ENCODE measurements at places on chromosomes 7 and 10.

DNA sequence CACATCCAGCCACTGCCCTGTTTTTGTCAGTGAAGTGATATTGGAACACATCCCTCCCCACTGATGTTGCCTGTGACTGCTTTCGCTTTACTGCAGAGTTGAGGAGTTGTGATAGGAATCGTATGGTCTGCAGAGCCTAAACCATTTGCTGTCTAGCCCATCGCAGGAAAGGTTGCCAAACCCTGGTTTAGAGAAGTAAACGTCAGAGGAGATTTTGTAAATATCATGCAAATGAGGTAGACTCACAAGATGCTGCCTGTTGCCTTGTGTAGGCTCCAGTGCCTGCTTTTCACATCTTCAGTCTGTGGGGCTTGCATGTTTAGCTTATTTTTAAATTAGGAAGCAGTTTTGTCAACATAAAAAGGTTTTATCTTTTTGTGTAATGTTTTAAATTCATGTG is 107.1 kb downstream of the TRRAP start:
- no peak for DNase-seq

GRCh38 chr7:105345725-105346124 is 43.0 kb downstream of the SRPK2 start:
- no peak for DNase-seq

GRCh38 chr10:17171141-17171641 is 30.3 kb downstream of the TRDMT1 start:
- DNase-seq = peak; percentile 19

DNA sequence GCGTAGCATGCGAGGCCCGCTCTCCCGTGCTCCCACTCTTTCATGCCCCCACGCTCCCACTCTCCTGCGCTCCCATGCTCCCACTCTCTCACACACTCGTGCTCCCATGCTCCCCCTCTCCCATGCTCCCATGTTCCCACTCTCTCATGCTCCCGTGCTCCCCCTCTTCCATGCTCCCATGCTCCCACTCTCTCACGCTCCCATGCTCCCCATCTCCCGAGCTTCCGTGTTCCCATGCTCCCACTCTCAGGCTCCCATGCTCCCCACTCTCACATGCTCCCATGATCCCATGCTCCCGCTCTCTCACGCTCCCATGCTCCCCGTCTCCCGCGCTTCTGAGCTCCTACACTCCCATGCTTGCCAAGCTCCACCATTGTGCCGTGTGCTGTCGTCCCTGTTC is 84.4 kb upstream of the ANLN start:
- DNase-seq = no peak

DNA sequence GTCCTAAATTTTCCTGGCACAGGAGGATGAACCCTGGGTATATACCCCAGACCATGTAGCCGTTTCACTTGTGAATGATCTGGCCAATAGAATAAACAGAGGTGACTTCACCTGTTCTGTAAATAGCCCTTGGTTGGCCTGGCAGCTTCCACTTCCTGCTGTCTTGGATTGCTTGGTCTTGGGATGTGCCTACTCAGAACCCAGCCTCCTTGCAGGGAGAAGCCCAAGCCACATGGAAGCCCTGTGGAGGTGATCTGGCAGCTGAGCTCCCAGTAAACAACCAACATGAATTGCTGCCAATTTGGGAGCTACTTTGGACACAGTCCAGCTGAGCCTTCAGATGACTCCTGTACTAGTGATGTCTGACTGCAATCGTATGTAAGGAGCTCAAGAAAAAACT is 4.8 kb upstream of the RAPGEF5 start:
- peak; percentile 42 for DNase-seq

DNA sequence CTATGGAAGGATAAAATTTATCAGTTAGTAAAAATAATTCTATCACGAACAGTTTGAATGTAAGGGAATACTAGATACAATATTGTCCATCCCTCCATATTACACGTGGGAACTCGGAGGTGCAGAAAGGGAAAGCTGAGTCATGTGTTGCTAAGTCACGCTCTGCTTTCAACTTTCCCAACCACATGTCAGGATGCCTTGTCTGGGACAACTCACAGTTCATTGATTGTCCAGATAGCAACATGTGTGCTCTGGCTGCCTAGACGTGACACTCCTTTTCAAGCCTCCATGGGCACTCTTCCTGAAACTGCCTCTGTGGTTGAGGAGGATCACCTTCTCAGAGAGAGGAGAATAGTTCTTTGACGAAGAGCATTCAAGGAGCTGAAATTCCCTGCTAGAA is 808.1 kb downstream of the GRID1 start:
- DNase-seq = no peak

DNA sequence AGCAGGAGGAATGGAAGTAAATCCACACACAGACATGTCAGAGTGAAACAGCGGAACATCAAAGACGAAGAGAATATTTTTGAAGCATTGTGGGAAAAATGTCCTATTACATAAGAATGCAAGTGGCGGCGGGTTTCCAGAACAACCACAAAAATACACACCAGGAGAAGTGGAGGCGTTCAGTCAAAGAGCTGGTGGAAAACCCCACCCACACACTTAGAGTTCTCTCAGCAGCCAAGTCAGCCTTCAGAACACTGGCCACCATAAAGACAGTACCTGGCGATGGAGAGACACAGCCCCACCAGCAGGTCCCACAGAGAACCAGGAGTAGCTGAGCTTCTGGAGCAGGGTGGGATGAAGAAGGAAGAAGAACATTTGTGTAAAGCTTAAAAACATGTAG is 23.7 kb downstream of the NKX6-2 start:
- no peak for DNase-seq

DNA sequence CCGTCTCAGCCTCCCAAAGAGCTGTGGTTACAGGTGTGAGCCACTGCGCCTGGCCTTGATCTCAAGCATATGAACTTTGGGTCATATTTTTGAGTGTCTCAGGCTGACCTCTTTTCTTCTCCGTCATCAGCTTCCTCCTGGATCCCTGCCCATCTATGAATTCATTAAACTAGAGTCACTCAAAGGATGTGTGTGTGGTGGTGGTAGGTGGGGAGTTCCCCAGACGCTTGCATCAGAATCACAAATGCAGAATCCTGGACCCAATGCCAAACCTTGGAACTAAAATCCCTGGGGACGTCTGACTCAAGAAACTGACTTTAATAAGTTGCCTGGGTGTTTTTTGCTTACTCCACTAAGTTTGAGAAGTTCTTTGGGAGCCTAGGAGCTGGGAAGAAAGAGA is 6.7 kb upstream of the CREB5 start:
- peak; percentile 100 for DNase-seq

DNA sequence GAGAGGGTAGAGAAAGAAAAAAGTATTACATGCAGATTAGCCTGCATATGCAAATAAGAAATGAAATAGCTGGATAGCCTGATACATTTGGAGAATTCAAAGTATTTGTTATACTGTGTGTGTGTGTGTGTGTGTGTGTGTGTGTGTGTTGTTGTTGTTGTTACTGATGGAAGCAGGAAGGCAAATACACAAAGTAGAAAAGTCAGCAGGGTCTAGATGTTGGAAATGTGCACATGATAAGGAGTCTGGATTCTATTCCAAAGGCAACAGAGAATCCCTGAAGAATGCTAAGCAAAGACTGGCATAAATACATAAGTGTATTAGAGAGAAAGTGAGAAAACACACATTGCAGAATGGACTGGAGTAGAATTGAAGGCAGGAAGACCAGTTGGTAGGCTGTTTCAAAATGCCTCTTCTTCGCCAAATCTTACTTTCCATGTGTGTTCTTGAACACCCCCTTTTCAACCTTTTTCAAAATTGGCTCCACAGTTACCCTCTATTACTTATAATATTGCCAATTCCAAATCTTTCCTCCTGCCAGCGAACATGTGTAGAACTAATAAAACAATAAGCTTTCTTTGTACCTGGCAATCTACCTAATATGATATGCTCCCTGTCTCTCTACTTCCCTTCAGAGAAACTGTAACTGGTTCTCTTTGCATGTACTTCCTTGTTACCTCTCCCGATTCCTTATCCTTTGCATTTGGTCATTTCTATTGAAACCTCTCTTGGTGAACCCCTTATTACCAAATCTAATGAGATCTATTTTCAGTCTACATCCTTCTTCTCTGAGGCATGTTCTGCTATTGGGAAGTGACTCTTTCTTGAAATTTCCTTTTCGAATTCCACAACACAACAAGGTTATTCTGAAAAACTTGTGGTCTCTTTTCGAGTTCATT is 6.2 kb downstream of the CPED1 start:
- no peak for DNase-seq

DNA sequence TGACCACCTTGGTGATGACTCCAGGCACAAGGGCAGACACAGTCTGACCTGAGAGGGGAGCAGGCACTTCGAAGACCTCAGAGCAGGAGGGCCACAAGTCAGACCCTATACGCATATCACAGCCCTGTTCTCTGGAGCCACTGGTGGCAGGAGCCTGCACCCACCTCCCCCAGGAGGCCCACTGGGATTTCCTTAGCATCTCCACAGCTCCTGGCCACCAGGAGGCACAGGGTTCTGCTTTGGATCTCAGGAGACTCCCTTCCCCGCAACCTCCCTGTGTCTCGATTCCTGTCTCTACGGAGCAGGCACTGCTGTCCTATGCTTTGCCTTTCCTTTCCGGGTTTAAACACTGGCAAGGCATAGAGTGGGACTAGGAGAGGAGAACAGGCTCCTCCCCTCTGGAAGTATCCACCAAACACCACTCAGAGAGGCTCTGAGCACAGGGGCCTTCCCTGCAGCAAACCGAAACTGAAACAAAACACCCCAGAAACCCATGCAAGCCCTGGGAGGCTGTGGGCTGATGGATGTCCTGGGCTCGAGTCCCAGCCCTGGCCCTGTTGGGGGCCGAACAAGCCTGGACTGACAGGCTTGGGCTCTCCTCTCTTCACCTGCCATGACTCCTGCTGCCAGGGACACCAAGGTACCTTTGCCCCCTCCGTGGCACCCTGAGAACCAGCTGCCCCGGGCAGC is 166.3 kb downstream of the NEURL1 start:
- DNase-seq = peak; percentile 93

GRCh38 chr7:45196374-45196773 is 38.8 kb downstream of the RAMP3 start:
- no peak for DNase-seq

- no peak for DNase-seq
Measured at GRCh38 chr10:120588311-120588710, 131.3 kb downstream of the PLPP4 start.

- DNase-seq = peak; percentile 17
Measured at GRCh38 chr10:11345224-11346054, 266.0 kb downstream of the USP6NL start.

- no peak for DNase-seq
Measured at GRCh38 chr7:37209195-37209594, 239.5 kb downstream of the ELMO1 start.

DNA sequence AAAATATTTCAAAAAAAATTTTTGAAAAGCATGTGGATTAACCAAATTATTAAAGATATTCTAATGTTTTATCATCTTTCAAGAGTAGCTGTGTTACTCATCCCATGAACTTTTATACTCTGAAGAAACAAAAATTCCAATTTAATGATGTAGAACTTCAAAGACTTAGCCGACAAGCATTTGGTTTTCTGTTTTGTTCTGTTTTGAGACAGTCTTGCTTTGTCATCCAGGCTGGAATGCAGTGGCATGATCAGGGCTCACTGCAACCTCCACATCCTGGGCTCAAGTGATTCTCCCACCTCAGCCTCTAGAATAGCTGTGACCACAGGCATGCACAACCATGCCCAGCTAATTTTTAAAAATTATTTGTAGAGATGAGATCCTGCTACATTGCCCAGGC is 17.8 kb upstream of the LCOR start:
- DNase-seq = peak; percentile 93

GRCh38 chr10:89399956-89400355 is 7.5 kb downstream of the IFIT1 start:
- DNase-seq = no peak

DNA sequence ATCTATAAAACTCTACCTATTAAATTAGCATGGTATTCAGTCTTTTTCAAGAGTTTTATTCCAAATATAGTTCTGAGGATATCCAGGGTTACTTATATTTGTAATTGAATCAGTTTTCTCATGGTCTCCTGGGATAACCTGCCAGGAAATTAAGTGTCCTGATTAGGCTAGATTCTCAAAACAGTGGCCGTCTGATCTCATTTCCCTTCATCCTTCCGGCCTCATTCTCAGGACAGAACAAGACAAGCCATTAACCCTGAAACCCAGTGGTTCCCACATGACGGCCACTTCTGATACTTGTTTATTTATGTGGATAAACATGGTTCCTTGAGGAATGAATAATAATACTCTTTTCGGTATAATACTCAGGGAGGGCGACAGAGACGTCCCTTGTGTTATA is 417.6 kb upstream of the POT1 start:
- no peak for DNase-seq

GRCh38 chr7:100107125-100107737 is 5.8 kb downstream of the AP4M1 start:
- DNase-seq = no peak

GRCh38 chr10:21100871-21101514 is 203.9 kb upstream of the NEBL start:
- DNase-seq = peak; percentile 92

DNA sequence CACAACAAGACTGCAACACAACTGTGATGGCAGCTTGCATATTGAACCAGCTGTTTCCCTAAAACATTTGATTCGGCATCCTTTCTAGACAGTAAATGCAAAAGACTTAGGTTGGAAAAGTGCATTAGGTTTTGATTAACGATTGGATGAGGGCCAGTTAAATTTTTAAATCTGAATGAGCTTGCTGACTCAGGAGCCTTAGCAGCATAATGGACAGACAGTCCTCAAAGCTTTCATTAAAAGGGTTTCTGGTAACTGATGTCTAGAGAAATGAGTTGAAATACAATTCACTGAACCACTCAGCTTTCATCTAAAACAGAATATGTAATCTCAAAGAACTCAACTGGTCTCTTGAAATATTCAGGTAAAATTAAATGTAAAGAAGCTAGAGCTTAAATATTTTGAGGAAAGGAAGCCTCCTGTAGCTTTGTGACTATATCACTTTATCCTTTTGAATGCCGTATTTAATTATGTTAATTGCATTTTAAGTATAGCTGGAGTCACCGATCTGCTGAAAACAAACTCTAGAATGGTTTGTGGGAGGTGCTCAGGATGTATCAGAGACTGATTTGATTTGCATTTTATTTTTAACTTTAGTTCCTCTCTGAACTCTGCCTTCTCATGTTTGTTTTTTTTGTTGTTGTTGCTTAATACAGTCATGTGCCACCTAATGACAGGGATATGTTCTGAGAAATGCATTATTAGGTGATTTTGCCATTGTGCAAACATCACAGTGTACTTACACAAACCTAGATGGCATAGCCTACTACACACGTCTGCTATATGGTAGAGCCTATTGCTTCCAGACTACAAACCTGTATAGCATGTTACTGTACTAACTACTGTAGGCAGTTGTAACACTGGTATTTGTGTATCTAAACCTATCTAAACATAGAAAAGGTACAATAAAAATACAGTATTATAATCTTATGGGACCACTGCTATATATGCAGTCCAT is 29.2 kb upstream of the ATRNL1 start:
- no peak for DNase-seq

DNA sequence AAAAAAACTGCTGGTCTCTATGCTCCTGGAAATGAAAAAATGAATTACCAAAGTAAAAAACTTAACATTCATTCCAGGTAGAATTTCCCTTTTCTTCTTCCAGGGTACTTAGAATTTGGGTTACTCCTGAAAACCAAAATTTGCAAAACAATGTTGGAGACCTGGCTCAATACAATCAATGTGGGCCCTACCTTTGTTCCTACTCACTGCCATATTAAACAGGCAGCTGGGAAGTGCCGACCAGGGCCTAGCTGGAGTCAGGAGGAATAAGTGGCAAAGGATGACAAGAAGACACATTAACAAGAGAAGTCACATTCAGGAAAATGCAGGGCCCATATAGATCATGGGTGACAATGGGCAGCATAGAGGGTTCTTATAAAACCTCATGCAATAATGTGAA is 6.4 kb upstream of the AGK start:
- no peak for DNase-seq
